ENCODE measurements at places on chromosomes 1 and 21.

DNA sequence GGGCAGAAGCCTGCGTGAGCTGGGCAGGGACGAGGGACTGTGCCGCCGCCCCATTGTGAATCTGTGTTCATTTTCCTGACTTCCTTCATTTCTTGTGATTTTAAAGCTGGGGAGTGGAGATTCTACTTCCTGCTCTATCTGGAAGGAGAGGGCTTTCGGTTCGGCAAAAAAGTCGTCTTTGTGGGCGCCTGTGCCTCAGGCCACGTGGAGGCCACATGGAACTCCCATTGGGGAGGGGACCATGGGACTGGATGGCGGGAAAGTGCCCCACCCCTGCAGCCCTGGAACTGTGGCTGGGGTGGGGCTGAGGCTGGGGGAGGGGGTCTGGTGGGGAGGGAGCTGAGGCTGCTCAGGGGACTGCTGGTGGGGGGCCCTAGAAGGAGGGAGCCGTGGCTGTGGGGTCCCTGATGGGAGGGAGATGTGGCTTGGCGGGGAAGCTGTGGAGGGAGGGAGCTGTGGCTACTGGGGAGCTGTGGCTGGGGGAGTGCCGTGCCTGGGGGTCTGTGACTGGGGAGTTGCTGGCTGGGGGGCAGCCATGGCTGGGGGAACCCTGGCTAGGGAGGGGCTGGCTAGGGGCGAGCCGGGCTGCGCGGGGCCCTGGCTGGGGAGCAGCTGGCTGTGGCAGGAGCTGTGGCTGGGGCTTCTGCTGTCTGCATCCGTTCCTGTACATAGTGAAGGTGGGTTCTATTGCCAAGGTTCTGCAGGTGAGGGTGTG is 31.5 kb downstream of the COL18A1 start:
- no peak for DNase-seq

DNA sequence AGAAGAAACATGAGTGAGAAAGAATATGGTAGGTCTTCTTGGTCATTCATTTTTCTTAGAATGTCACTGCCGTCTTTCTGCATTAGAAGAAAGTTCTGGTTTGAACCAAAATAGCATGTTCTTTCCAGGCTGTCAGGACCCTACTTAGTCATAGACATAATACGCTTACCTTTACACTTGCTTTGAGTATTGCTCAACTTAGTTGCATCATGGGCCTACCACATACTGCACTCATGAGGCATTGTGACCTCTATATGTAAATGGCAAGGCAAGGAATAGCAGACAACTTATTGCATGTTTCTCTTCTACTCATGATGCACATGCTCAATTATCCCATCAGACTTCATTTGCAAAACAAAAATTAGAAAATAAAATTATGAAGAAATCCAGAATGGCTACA is 415.0 kb downstream of the HLX start:
- DNase-seq: no peak

GRCh38 chr1:11558871-11559590 is 80.1 kb downstream of the DISP3 start:
- no peak for DNase-seq

GRCh38 chr21:42158846-42159245 is 60.1 kb upstream of the ABCG1 start:
- DNase-seq: no peak

DNA sequence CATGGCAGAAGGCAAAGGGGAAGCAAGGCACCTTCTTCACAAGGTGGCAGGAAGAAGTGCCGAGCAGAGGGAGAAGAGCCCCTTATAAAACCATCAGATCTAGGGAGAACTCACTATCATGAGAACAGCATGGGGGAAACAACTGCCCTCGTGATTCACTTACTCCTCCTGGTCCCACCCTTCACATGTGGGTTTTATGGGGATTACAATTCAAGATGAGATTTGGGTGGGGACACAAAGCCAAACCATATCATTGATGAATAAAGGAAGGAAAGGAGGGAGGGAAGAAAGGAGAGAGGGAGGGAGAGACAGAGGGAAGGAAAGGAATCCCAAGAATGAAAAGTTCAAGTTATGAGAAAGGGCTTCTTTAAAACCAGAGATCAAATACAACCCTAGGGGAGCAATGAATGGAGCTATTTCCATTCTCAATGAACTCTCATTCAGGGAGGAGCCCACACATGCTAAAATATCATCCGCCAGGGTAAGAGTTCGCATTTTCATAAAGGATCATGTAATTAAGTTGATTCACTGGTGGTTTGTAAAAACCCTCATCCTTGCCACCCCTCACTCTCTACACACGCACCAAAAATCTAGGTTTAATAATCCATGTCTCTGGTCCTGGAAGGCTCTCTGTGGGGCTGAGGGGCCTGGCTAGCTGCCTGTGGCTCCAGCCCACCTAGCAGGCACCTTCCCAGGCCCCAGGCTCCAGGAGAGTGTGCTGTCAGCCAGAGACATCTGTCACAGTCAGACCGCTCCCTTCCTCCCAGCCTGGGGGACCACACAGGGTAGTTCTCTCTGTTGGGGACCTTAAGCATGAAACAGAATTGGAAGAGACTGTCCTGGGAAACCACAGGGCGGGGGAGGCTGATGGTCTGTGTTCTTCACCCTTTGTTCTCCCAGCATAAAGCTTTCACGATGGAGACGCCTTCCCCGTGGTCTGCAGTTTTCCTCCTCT is 94.0 kb downstream of the CCDC185 start:
- no peak for DNase-seq

DNA sequence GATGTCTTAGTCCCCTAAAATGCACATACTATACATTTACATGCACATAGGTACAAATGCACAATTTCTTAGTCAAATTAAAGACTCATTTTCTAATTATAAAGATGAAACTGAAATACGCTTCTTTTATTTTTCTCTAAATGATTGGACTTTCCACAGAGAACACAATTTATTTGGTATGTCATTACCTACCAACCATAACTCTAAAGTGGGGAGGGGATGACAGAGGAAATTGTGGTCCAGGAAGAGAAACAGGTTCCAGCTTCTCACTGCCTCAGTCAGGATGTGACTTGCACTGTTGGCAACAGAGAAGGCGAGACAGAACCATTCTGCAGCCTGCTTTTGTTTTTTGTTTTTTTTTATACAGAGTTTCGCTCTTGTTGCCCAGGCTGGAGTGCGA is 1189.2 kb downstream of the PLA2G4A start:
- no peak for DNase-seq

DNA sequence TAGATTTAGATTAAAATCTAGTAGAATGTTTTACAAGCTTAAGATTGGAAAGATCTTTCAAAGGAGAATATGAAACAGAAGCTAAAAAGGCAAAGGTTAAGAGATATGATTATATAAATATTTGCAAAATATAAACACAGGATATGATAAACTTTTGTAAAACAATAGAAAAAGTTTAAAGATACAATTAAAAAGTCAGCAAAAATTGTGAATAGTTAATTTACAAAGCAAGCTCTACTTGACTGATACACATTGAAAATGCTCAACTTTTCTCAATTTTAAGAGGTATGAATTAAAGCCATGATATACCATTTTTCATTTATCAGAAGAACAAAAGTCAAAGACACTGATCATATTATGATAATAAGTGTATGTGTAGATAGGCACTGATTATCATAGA is 21.0 kb downstream of the RAB3GAP2 start:
- no peak for DNase-seq

- DNase-seq: no peak
These were observed 88.7 kb upstream of the IRF2BP2 start for GRCh38 chr1:234698686-234699085.

DNA sequence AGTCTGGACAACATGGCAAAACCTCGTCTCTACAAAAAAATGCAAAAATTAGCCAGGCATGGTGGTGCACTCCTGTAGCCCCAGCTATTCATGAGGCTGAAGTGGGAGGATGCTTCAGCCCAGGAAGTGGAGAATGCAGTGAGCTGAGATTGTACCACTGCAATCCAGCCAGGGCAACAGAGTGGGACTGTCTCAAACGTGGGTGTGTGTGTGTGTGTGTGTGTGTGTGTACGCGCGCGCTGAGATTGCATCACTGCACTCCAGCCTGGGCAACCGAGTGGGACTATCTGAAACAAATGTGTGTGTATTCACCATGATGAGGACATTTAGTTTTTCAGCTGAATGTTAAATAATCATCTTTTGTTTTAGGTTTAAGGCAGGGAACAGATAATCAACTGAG is 21.1 kb downstream of the USP1 start:
- DNase-seq: no peak

DNA sequence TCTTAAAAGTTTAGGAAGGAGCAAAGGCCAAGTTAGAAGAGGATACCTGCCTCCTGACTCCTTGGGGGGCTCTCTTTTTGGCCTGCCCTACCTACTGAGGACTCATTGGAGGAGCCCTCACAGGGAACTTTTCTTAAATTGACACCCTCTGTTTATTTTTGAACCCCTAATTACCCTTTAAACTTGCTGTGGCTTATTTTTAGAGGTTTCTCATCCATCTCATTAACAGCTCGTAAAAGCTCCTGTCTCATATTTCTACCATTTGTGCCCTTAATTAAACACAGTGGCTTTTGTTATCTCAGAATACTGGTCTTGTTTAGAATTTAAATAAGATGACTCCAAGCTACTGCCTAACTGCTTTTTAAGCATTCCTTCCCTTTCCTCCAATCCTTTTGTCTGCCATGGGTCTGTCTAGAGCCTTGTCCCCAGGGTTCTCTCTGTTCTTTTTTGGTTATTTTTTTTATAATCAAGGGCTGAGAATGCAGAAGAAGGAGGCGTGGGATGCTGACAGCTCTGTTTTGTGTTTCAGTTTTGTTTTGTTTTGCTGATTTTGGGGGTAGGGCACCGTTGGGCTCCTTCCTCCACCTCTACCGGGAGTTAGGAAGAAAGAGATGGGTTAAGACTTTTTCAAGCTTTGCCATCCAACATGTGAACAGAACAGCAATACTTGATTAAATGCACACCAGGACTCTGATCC is 78.0 kb downstream of the SYT6 start:
- DNase-seq: no peak

DNA sequence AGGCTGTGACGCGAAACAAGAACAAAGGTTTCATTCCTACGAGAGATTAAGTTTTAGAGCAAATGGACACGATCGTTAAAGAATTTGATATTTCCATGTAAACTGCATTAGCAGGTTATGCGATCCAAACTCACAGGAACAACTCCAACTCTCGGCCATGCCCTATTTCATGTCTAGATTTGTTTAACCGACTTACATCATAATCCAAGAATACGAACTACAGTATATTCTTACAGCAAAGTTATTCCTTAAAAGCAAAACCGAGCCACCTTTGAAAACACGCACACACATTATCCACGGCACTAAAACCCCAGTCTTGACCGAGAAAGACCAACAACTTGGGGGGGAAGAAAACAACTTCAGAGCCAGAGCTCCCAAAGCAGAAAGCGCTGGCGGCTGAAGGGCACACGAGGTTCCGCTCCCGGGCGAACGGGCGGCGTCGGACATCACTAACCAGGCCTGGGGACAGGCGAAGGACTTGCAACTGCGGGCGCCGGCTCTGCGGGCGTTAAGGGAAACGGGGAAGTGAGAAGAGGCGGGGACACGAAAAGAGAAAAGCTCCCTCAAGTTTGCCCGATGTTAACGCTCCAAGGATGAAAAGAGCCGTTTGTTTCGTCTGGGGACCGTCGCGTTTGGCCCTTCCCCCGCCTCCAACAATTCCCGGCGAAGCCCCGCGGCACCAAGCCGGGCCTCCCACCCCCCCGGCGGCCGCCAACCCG is 690 bp downstream of the B3GALNT2 start:
- DNase-seq: no peak

DNA sequence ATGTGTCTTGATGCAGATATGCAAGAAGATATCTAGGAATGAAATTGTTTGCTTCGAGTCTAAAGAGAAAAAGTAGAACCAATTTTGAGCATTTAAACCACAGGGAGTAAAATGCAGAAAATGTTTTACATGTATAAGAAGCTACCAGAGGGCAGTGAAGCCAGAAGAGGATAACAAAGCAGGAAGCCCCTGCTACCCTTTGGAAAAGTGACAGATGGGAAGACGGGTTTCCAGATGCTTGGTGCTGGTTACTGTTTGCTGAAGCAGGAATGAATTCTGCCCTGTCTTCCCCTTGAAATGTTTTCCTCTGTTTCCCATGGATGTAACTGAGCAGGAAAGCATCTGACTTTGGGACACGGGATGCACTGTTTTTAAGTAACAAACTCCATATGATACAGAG is 822.2 kb downstream of the MRPL39 start:
- no peak for DNase-seq

All from NCI-H187 treated with DMSO at 0.1 percent for 48 hours (cell line).